ENCODE measurements at places on chromosomes 1 and 21.

- DNase-seq, result no peak
Measured at GRCh38 chr1:245686006-245686405, 531.2 kb downstream of the KIF26B start.

- no peak for DNase-seq
Measured at GRCh38 chr21:35885942-35886541, 174.3 kb downstream of the SETD4 start.

GRCh38 chr1:204126956-204127355 lies 24.9 kb downstream of the ETNK2 start:
- DNase-seq, result no peak

- DNase-seq, result no peak
Measured at GRCh38 chr1:21874328-21874727, 62.3 kb downstream of the LDLRAD2 start.

GRCh38 chr1:107794571-107794970 lies 170.4 kb downstream of the VAV3 start:
- no peak for DNase-seq

DNA sequence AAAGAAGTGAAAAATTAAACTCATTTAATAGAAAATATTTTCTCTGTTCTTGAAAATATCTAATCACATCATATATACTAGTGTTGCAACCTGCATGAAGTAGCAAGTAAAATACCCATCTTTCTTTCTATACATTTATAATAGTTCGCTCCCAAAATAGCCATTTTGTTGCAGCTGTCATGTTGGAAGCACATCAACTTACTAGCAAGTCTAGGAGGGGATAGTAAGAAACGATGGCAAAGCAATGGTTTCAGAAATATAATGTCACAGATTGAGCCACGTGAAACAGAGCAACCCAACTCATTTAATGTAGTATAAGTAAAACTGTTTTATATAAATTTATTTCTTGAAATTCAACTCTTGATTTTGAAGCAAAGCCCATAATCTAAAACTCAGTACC lies 521.8 kb downstream of the LRRIQ3 start:
- DNase-seq, result no peak

- DNase-seq, result no peak
Measured at GRCh38 chr1:227459977-227460376, 103.4 kb upstream of the ZNF678 start.

GRCh38 chr1:33388805-33389771 lies 41.8 kb downstream of the PHC2 start:
- DNase-seq, result no peak

DNA sequence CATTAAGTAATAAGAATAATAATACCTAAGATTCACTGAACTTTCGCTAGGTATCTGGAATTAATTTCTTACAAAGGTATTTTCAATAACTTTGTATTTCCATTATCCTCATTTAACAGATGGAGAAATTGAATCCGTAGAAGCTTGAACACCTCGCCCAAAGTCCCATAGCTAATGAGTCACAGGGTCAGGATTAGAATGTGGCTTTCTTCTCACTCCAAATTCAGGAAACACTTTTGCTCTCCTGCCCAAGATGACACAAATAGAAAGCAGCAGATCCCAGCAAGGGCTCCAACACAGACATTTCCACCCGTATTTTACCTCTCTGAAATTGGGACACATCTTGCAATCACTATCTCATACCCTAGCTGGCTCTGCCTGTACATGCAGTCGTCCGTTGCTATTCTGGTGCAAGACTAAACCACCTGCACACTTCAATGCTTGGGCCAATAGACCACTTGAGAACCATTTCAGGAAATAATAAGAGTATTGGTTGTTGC lies 125.9 kb upstream of the GREM2 start:
- DNase-seq, result no peak

- DNase-seq, result no peak
Measured at GRCh38 chr1:197916500-197916983, 630 bp upstream of the LHX9 start.
